ENCODE measurements at places on chromosomes 3 and 15.

- DNase-seq, result no peak
Observed at GRCh38 chr15:53384417-53384816, 375.0 kb downstream of the WDR72 start.

- no peak for DNase-seq
Observed at GRCh38 chr15:50824514-50824913, 59.0 kb upstream of the SPPL2A start.

DNA sequence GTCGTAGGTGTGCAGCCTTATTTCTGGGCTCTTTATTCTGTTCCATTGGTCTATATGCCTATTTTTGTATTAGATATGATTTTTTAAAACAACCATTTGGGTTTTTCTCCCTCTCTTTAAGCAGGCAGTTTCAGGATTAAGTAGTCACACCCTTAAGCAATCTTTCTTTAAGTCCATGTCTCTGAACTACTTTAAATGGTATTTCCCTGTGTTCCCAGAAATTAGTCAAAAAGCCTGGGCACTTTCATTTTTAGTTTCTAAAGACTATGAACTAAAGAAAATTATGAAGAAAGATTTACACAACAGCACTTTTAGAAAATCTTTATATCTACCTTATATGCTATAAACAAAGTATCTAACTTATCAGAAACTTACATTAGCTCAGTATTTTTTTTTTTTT, 110.3 kb downstream of the FAIM start:
- DNase-seq, result no peak

- DNase-seq, result no peak
Observed at GRCh38 chr3:29144807-29145206, 136.1 kb upstream of the RBMS3 start.

- no peak for DNase-seq
Observed at GRCh38 chr3:151445273-151446001, 15.4 kb downstream of the IGSF10 start.

DNA sequence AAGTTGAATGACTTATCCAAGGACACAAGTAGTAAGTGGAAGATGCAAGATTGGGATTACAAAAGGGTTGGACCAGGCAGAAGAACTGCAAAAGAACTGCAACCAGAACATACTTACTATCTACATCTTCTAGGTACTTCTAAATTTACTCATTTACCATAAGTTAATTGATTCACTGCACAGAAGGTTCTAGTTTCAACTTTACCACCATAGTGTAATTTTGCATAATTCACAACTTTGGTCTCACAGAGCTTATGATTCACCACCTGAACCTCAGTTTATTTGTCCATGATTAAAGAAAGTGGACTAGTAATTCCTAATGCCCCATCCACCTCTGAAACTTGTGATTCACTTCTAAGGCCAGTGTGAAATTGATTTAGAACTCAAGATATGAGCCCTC, 236.8 kb upstream of the UBE2E2 start:
- no peak for DNase-seq

GRCh38 chr3:51819709-51820406, 40.8 kb upstream of the IQCF6 start:
- DNase-seq, result no peak

DNA sequence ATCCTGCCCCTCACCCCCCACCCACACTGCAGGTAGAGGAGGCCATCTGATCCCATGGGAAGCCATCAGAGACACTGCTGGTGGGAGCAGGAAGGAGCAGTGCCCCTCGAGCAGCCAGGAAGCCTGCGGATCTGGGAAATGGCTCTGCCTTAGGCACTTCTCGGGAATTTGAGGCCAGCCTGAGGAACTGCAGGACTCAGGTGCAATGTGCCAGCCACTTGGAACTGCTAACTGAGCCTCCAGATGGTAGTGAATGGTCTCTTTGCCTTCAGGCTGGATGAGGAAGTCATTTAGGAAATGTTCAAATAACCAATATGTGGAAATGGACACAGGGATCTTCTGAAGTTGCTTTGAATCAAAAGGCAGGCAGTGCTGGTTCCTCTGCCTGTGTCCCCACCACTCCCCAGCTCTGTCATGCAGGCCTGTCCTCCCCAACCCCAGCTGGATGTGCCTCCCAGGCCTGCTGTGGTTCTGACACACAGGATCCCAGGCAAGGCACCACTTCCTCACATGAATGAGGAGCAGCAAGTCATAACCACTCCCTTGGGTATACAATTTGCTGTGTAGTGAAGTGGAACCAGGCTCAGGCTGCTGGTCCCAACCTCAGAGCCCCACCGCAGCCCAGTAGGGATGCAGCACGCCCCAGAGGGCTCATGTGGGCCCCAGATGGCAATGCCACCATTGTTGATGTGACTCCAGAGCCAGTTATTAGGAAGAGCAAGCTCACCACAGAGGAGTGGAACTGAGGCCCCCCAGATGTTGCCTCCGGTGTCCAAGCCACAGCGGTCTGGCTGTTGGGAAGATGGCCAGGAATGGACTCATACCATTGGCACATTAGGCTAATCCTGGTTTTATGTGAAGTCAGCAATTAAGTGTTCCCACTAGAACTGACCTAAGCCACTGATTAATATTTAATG, 46.5 kb upstream of the LIMD1 start:
- no peak for DNase-seq

DNA sequence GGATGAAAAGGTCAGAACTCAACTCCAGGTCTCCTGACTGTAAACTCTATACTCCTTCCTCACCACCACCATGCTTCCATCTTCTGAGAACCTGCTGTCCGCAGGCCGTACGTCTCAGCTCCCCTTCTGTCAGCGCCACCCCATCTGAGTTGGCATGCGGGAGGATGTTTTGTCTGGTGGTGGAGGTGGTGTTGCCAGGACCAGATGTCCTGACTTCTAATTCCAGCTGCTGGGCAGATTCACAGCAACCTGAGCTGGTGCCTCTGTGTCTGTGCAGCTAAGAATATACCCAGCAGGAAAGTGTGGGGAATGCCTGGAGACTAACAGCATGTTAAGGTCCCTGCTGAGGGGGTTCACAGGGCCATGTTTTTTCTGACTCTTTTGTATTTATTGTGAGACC, 23.2 kb downstream of the PLA1A start:
- no peak for DNase-seq

DNA sequence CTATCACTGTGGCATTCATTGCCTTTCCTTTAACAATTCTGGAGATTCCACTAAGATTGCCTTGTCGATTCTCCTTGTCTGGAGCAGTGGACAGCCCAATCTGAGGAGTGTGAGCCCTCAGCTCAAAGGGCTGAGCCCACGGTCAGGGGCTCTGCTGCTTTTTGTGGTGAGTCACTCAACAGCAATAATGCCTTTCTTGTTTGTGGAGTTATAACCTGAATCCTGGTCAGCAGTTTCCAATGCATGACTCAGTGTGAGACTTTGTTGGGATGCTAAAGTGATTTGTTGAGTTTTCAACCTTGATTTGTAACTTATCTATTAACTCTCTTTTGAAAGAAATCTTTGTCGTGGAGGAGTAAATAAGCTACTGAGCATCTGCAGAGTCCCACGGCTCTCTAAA, 183.5 kb downstream of the TJP1 start:
- no peak for DNase-seq

DNA sequence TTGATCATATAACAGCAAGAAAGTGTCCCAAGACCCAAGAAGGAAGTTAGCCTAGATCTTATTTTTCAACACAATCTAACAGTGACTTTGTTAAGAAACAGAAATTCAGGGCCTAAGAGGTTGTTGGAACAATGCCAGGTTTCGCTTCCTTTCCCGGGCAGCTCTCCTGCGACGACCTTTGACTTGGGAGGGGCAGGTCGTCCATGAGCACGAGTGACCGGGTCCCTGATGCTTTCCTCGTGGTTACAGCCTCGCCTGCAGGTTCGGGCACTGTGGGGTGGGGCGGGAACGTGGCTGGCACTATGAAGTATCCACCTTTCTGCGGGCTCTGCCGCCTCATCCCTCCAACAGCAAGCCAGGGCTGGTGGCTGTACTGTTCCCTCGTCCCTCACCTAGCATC, 90.1 kb upstream of the RGMA start:
- DNase-seq, result no peak

DNA sequence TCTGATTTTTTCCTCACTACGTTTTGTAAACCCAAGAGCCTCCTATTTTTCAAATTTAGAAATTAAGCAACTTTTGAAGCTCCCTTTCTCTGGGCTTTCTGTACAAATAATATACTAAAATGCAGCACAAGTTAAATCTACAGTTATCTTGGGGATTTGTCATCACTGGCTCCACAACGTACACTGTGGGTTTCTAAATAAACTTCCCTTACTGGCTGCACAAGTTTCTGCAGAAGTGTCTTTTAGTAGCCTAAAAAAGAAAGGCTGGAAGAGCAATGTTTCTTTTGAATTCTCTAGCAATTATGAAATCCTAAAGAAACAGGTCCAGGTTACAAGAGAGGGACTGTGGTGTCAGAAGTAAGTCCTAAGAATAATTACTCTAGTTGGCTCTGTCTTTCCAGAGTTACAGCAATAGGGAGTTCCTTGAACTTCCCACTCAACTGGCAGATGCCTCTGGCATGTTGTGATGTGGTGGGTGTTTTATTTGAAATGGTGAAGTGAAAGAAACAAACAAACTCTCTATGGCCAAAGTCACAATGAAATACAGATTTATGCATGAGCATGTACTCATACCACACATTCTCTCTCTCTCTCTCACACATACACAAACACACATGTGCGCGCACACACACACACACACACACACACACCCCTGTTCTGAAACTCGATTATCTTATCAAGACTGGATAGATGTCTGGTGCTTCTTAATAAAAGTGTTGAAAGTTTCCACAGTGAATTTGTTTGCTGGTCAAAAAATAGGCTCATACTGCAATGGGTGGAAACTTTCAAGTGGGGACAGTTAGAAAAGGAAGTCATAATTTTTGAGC, 198.2 kb downstream of the SSR3 start:
- no peak for DNase-seq

DNA sequence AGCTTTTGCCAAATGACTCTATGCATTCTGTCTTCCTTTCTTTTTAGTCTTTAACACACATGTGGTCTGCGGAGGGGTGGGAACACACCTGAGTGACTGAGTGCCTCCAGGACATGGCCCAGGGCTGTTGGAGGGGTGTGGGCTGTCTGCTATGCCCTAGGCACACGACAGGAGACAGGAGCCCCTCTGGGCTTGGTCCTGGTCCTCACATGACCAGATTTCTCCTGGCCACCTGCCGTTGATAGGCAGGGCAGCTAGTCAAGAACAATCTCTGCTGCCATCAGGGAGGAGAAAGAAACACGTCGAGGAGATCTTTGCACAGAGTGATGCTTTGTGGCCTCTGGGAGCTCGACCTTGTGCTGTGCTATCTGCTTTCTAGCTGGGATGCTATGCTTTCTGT, 176.6 kb downstream of the KLF13 start:
- DNase-seq, result no peak

All from NCI-H1417 treated with DMSO at 0.1 percent for 48 hours (cell line).